ENCODE measurements at places on chromosomes 6 and 20.

DNA sequence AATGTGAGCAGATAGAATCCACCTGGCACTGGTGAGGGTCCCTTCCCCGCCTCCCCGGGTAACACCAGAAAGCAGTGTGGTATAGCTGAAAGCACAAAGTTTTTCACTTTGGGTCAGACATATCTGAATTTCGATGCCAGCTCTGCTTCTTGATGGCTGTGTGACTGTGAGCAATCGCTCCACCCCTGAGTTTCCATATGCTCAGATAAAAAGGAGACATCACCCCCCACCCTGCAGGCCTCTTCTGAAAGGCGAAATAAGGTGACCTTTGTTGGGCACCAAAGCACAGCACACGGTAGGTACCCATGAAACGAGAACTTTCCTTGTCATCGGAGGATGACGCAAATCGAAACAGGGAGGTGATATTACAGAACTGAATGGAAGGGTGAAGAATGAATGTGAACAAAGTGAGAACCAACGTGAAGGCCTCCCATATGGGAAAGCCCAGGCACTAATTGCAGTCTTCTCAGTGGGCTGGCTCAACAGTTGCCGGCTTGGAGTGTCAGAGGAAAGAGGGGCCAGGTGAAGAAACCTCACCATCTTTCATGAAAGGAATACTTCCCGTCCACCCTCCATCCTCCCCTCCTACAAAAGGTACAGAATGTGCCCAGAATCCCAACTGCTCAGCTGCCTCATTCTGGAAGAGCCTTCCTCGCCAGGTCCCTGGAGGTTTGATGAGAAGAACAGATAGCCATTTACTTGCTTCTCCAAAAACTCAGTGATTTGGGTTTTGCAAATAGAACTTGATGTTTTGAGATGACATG is 61.8 kb downstream of the NFATC2 start:
- DNase-seq: no peak

- DNase-seq: no peak
These were observed 22.3 kb downstream of the MARCKS start for GRCh38 chr6:113879186-113880096.

DNA sequence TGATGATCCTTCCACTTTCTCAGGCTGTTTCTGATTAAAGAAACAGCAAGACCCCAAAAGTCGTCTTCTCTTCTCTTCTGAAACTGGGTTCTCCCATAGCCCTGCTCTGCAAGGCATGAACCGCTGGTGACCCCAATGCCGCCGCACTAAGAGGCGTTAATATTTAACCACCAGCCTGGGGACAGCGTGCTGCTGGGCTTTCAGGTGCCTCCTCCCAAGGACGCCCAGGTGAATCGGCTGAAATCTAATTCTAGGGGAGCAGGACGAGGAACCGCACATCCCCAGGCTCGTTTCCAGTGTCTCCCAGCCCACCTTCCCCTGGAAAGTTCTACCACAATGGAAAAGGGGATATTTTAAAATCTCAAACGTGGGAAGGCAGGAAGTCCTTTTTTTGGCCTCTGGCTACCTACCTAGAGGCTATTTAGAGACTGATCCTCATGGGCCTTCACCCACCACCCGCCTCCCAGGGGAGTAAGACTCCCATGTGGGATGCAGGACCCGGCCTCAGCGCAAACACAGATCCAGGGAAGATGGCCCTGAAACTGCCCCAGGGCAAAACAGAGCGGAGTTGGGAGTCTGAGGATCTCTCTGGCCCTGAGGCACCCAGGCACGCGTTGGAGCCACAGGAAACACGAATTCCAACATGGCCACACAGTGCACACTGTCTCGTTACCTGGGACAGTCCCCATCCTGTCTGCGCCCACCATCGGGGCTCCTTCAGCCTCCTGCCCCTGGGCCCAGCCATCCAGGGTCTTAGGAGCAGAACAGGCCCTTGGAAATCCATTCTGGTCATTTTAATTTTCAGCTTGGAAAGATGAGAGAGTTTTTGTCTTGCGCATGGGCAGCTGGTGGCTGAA is 56.2 kb downstream of the BMP7 start:
- no peak for DNase-seq

DNA sequence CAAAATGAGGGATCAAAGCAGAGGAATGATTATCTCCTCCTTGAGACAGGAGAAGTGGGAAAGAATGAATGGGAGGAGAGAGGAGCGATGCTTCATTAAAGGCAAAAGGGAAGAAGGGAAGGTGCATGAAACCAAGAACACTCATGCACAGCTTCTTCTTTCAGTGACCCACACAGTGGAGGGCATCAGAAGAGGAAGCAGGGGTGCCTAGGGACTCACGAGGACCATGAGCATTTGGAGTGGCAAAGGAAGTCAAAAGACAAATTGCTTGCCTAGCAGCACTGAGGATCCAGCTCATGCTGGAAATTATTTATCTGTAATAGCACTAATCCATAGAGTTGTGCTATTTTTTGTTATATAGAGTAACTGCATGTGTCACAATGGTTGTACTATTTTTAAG is 66.1 kb downstream of the SMLR1 start:
- no peak for DNase-seq

- DNase-seq: no peak
These were observed 54.0 kb downstream of the RNF182 start for GRCh38 chr6:13978787-13979186.

DNA sequence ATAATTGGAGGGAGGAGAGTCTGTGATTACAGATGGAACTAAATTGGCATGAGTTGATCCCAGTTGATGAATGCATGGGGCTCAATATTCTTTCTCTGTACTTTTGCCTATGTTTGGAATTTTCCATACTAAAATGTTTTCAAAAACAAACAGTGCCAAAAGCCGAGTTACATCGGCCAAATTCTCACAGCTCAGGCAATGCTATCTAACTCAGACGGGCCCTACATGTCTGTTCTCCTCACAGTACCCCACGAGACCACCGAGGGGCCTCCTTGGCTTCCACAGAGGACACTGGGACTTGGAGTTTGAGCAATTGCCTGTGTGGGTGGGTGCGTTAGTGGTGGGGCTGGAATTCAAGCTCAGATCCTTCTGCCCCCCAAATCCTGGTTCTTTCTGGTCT is 413.2 kb downstream of the CDH26 start:
- DNase-seq: no peak

GRCh38 chr6:116969211-116969863 is 92.3 kb downstream of the RFX6 start:
- DNase-seq: no peak

DNA sequence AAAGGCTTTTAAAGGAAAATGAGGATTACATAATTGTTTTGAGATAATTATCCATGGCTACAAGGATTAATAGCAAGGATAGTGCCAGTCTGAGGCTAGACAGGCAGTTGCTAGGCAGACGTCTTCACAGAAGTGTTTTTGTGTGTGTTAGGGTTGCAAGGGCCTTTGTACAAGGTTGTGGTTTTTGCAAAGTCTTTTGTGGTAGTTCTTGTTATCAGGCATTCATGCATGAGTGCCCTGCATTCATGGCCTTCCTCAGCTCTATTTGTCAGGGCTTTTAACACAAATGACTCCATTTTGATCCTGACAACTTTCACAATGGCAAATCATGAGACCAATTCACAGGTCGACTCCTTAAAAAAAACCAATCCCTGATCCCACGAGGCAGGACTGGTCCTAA is 68.1 kb upstream of the TXNDC5 start:
- no peak for DNase-seq

GRCh38 chr6:106981926-106982325 is 7.4 kb upstream of the CD24 start:
- no peak for DNase-seq

- no peak for DNase-seq
These were observed 2.0 kb upstream of the MUCL3 start for GRCh38 chr6:30938730-30939129.

GRCh38 chr20:59807909-59808728 is 125.3 kb downstream of the SYCP2 start:
- no peak for DNase-seq

- DNase-seq: no peak
These were observed 11.6 kb upstream of the ASCC3 start for GRCh38 chr6:100892693-100893092.

DNA sequence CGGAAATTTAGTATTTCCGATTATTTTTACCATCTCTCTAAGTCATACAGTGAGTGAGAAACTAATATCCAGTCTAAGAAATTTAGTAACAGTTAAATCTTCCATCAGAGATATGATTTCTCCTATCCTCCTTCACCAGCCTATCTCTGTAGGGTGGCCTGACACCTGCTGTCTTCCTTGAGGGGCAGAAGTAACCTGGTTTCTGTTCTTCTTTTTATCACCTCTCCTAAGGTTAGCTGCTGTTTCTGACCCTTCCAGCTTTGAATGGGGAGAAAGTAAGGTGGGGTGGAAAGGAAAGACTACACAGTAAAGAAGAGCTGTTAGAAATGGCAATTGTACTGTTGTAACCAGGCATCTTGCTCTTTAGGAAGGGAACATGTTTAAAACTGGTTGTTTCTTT is 447.7 kb downstream of the PHF3 start:
- no peak for DNase-seq

GRCh38 chr6:131999545-132000146 is 48.5 kb upstream of the CCN2 start:
- DNase-seq: no peak

Measured in T-helper 1 cell (primary cell).